ENCODE measurements at places on chromosomes 7 and 10.

DNA sequence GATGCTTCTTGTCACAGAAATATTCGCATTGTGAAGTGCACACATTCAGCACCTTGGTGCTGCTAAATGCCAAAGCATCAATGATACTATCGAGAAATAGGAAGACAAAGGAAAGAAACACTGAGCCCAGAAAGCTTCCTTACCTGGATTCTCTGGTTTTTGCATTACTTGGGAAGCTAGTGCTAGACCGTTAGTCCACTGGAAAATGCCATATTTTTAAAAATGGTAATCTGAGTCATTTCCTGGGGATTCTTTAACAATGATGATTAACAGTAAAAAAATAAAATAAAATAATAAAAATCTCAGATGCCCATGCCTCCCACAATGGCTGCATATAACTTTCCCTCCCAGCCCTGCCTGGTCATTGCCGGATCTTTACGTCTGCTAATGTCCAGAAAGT is 420.1 kb upstream of the MGMT start:
- no peak for DNase-seq

GRCh38 chr10:67975871-67976270 is 91.4 kb downstream of the SIRT1 start:
- no peak for DNase-seq

- DNase-seq: no peak
Measured at GRCh38 chr10:21520509-21520908, 5.0 kb downstream of the SKIDA1 start.

GRCh38 chr7:148042935-148043631 is 547.5 kb upstream of the C7orf33 start:
- no peak for DNase-seq

DNA sequence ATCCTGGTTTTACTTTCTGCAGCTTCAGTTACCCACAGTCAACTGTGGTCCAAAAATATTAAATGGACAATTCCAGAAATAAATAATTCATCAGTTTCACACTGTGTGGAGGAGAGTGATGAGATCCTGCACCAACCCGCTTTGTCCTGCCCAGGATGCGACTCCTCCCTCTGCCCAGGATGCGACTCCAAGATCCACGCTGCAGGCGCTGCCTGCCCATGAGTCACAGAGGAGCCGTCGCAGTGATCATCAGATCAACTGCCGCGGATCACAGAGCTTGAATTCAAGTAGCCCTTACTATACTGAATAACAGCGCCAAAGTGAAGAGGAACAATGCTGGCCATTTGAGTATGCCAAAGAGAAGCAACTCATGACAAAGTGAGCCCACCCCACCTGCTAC is 61.5 kb downstream of the GRB10 start:
- no peak for DNase-seq

- DNase-seq: no peak
Measured at GRCh38 chr7:28081016-28081415, 99.6 kb downstream of the JAZF1 start.

DNA sequence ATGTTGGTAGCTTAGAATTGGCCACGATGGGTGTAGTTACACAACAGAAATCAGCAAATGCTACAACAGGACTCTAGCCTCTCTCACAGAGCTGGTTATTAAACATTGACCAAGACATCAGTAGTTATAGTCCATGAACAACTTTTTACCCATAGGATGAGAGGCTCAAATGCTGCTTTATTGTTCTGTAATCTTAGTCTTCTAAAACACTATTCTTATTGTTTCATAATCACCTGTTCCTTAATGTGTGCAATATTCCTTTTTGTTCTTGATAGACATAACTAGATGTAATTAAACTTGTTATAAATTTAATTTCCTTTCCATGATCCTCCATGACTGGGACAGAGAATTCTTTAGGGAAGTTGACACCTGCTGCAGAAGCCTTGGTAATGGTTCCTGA is 356.9 kb downstream of the EXOC4 start:
- no peak for DNase-seq
